ENCODE measurements at places on chromosomes 12 and 14. TPM values are rescaled to one million over a fixed set of nuclear protein-coding genes. Genes with fewer than 3 reads are reported as not detected.

DNA sequence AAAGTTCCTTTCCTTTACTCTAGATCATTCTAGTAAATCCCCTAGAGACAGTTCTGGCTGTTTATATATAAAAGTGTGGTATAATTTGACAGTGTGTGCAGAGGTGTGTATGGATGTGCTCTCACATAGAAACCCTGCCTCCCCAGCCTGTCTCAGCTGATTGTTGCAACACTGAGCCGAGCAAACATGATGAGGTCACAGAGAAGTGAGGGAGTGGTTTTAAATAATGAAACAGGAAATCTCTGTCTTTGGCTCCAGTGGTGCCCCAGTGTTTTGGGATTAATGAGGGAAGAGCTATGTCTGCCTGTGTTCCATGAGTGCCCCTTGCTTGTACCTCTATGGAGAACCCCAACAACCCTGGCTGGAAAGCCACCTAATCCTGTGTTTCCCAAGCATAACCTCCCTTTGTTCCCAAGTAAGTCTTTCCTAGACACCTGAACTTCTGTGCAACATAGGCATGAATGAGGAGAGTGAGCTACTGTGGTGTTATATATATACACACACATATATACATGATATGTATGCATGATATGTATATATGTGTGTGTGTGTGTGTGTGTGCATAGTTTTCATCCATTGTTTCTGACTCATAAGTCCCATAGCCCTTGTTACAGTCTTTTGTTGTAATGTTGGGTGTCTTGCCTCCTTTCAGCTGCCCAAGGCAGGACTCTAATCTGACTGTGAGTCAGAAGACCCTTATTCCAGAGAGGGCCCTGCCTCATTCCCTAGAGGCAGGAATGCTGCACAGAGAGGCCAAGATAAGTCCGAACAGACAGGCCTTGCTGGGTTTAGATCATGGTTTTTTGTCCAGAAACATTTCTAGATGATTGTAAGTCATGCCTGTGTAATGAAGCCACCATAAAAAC is 18.0 kb downstream of the TRAF3 start:
- DNase-seq = no peak

Gene WNT1
- 1.1 TPM for total RNA-seq

GRCh38 chr14:58104808-58105207 is 47.2 kb downstream of the ARMH4 start:
- DNase-seq = no peak

DNA sequence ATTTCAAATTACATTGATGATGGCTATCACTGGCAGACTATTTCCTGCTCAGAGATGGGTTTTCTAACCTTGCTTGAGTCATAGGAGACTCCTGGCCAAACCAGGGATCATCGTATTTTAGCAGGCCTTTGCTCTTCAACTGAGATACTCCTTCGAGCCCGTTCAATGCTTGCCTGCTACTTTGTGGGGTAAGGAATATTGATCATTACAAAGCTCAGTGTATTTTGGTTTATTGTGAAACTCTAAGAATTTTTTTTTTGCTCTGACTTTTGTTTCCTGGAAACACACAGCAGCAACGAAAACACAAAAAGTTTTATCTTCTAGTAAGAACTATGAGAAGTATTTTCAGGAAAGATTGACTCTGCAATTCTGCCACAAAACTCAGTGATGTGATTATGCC is 4.1 kb downstream of the GPRC5D start:
- DNase-seq = no peak

Gene TSPAN11
- total RNA-seq = not detected

Gene NUP37
- total RNA-seq = 10.6 TPM

DNA sequence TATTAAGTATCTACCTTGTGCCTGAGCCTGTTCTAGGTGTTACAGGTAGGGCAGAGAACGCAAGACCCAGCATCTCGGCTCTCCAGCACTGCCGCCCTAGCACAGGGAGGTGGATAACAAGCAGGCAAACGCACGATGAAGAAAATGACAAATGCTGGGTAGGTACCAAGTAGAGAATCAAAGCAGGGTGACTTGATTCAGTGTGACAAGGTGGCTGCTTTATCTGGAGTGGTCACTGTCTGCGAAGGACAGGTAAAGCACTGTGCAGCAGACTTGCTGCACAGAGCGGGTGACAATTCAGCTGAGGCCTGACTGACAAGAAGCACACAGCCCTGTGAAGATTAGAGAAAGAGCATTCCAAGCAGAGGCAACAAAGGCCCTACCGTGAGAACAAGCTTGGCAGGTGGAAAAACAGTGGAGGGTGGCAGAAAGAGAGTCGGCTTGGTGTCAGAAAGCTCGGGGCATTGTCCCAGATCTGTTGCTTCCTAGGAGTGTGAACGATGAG is 12.9 kb downstream of the PRKCH start:
- peak; percentile 61 for DNase-seq

DNA sequence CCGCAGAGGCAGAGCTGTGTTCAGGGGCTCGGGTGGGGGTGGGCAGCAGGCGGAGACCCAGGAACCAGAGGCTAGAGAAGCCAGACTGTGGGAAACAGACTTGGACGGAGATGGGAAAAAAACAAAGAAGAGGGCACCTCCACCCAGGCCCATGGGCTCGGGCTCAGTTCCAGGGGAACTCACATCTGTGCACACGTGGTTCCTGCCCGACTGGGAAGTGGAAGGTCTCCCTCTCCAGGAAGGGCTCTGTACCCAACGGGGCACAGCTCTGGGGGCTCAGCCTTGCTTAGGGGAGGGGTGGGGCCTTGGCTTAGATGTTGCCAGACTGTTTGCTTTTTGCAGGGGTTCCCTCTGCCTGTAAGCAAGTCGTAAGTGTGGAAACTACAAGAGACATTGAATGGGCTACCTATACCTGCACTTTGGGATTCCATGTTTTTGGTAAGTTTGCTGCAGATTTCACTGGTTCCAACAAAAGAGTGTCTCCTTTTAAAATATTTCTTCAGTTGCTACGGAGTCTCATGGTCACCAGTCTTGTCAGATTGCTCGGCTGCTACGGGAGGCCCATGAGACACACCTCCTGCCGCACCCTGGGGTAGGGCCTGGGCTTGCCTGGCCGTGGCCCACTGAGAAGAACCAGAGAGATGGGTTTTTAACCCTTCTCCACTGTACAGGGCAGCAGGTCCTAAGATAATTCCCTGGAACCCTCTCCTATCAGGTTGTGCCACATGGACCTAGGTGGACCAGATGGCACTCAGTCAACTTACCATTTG is 127.6 kb upstream of the EVL start:
- no peak for DNase-seq

DNA sequence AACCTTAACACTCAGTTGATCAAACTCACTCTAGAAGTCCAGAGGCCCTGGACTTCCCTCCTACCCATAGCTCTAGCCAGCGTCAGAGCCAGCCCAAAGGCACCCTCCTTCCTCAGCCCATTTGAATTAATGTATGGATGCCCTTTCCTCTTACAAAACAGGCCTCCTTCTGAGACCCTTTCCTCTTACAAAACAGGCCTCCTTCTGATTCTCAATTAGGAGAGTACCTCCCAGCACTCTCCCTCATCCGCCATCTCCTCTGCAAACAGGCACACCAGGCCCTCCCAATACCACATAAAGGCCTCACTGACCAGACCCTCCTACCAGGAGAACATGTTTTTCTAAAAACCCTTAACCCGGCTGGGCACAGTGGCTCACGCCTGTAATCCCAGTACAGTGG is 65.7 kb downstream of the MOK start:
- no peak for DNase-seq

Gene C14orf39
- total RNA-seq = not detected

Gene PELI2
- total RNA-seq = 25.0 TPM

GRCh38 chr12:13177373-13177772 is 19.2 kb upstream of the EMP1 start:
- DNase-seq = no peak

Gene TAC3
- total RNA-seq = not detected

DNA sequence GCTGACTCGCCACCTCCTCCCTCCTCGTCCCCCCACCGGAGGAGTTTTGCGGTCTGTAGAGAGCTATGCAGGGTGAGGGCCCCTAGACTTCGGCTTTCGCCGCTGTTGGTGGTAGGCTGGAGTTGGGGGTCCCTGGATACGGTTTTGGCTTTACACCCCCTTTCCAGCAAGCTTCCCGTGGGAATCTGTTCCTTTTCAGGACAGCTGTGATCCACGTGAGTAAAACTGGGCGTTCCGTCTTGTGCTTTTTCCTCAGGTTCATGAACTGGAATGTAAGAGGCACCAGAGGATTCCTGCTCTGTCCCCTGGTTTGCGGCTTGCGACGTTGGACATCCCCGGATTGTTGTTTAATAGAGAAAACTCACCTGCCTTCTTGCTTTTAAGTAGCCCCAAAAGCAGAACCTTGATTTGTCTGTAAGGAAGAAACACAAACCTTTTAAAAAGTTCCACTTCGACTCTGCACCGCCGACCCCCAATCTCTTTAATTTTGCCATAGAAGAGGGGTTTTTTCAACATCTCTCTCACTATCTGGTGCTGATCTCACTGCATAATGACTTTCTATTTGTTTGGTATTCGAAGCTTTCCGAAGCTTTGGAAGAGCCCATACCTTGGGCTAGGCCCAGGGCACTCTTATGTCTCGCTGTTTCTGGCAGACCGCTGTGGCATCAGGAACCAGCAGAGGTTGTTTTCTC is 490 bp downstream of the PRORP start:
- DNase-seq = no peak

Gene FKBP11
- total RNA-seq = 156 TPM

DNA sequence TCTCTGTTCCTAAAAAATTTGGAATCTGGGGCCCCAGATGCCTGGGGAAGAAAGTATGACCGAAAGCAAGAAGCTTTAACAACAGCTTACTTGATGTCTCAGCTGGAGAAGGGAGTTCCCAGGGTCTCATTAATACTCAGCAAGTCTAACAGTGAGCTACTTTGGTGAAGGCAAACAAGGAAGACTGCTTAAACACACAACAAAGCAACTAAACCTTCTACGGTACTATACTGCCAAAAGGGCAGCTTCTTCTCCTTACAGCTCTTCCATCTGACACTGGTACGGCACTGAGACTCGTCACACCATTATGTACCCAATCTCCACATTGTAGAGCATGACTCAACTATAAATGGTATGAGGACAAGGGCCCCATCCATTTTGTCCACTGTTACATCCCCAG is 213.0 kb downstream of the MED13L start:
- no peak for DNase-seq

DNA sequence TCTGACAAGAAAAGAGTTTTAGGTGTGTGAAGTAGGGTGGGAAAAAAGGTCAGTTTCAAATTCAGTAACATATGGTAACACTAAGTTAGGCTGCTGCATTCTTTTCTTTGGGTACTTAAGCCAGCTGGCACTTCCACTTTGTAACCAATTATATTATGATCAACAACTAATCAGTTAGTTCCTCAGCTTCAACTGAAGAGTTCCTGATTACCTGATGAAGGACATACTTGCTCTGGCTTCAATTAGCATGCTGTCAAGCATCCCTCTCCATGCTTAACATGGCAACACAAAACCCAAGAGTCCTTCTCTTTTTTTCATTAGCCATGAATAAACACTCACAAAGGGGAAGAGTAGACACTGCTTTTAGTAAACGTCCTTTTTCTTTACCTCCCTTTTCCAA is 6.8 kb upstream of the KANSL2 start:
- DNase-seq = no peak

GRCh38 chr14:52020866-52021717 is 31.7 kb downstream of the RTRAF start:
- no peak for DNase-seq

- no peak for DNase-seq
These were observed 102.5 kb upstream of the PTPRB start for GRCh38 chr12:70739756-70740155.

DNA sequence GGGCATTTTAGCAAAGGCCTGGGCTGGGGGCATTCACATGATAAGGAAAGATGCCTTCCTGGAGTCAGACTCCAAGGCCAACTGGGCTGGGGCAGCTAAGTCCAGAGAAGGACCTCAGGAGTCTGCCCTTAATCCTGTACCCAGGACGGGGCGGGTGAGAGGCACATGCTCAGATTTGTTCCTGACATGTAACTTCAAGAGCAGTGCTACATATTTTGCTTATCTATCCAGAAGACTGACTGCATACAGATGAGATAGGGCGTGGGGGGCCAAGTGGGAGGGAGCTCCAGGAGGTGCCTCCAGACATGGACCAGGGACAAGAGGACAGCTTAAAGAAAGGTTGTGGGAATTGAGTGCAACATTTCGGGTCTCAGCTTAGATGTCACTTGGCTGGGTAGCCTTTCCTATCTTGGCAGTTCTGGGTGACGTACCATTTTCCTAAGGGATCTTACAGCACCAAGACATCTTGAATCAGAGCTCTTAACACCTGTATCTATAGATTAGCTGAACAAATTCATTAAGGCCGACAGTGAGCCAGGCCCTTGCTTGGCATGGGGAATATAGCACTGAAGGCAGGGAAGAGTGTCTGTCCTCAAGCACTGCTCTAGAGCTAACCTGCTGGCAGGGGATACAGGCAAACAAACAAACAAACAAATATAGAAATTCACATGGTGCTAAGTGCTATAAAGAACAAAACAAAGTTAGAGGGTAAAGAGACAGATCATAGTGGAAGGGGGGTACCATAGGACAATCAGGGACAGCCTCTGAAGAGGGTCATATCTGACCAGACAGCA is 61.2 kb downstream of the PTPN21 start:
- no peak for DNase-seq

- peak; percentile 77 for DNase-seq
These were observed 27.8 kb upstream of the PNMA1 start for GRCh38 chr14:73741876-73742519.
